Hematopoietic multipotent progenitor cell treated with erythropoietin and hydrocortisone succinate and interleukin-3 and kit ligand, for 6 days (in vitro differentiated cells): ENCODE measurements at places on chromosomes 6 and 20.
A peak's percentile ranks its signal among the peaks of the same experiment; 100 is the strongest.

- no peak for DNase-seq
These were observed 251.6 kb downstream of the PHF3 start for GRCh38 chr6:63887002-63887751.

GRCh38 chr6:3136292-3137011, 17.9 kb downstream of the BPHL start:
- no peak for DNase-seq

GRCh38 chr6:106966229-106966628, 8.3 kb downstream of the CD24 start:
- DNase-seq = peak; percentile 12

DNA sequence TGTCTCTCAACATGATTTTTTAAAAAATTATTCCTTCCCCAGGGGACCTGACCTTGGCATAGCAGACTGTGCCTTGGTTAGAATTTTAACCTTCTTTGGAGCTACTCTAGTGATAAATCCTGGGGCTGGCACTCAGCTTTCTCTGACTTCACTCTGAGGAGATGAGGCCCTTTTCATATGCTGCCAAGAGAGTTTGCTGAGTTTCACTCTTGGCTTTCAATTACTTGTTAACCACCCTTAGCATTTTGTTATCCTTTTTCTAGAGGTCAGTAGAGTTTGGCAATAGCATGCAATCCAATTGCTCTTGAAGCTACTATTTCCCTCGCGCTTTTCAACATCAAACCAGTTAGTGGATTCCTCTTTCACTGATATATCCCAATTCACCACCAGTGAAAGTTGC, 920.3 kb downstream of the EYS start:
- DNase-seq = no peak

GRCh38 chr6:36928547-36928918, 26.0 kb upstream of the PI16 start:
- no peak for DNase-seq

- no peak for DNase-seq
These were observed 210.5 kb upstream of the RSPO3 start for GRCh38 chr6:126907996-126908395.

GRCh38 chr6:56143796-56144195, 103.6 kb downstream of the COL21A1 start:
- no peak for DNase-seq

GRCh38 chr20:62780696-62781095, 15.6 kb upstream of the MRGBP start:
- no peak for DNase-seq

GRCh38 chr6:157322792-157323254, 496 bp downstream of the TMEM242 start:
- DNase-seq = peak; percentile 92

DNA sequence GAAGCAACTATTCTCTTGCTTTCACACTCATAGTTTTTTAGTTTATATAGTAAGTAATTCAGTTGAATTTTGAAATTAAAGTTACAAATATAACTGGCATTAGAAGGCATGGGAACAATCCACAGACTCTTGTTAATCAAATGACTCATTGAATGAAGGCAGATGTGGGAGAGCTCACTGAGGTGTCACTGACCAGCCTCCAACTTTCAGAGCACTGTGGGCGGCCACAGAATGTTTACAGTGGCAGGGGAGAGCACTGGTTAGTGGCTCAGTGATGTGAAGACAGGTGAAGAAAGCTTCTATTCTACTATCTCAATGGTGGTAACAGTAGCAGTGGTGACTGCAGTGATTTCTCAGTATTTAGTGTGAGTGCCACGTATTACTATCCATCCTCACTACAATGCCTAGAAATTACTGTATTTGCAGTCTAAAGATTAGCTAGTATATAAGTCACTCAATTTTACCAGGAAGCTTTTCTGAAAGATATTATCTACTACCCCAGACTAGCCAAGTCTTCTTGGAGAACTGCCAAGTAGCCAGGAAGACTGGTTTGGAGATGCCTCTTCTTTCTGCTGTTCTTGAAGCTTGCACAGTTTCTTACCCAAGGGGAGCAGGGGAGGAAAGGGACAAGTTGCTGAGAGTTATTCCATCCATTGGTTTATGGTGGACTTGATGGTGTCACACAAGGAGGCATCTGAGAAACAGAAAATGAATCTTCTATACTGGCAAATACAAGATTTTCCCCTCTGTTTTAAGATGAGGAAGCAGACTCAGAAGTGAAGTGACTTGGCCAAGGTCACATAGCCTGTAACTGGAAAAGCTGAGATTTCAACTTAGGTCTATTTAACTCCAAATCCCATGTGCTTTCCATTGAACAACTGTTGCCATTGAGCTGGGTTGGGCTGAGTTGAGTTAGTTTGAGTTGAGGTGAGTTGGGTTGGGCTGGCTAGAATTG, 231.2 kb downstream of the ANKRD60 start:
- peak; percentile 33 for DNase-seq

DNA sequence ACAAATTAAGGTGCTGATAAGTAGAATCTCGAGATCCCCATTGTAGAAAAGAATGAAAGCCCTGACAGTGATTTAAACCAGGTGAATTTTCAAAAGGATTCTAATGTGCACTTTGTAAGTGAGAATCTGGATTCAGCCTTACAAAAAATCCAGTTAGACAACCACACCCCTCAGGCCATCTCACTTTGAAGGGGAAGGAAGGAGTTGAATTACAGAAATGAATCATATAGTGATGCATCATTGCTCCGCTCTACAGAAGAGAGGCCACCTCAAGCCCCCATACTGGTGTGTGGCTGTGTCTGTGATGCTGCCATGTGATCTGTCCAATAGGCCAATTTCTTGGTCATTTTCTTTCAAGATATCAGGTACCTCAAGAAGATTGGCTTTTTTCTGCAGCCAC, 85.5 kb upstream of the NT5E start:
- DNase-seq = no peak

GRCh38 chr6:101398716-101399615, 5.5 kb downstream of the GRIK2 start:
- DNase-seq = no peak

DNA sequence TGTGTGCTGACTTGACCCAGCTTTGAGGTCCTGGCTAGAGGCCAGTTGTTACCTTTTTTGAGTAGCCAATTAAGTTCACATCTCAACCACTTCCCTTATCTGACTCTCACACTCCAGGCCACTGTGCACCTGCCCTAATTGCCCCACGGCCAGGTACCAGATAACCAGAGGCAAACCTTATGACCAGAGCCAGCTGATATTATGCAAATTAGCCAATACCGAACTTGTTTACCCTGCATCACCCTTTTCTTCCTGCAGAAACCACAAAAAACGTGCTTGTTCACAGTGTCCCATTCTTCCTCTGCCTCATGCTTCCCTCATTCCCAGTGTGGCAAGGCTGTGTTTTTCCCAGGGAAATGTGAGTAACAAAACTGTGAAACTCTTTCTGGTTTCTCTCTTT, 89.3 kb downstream of the HTR1B start:
- peak; percentile 19 for DNase-seq

DNA sequence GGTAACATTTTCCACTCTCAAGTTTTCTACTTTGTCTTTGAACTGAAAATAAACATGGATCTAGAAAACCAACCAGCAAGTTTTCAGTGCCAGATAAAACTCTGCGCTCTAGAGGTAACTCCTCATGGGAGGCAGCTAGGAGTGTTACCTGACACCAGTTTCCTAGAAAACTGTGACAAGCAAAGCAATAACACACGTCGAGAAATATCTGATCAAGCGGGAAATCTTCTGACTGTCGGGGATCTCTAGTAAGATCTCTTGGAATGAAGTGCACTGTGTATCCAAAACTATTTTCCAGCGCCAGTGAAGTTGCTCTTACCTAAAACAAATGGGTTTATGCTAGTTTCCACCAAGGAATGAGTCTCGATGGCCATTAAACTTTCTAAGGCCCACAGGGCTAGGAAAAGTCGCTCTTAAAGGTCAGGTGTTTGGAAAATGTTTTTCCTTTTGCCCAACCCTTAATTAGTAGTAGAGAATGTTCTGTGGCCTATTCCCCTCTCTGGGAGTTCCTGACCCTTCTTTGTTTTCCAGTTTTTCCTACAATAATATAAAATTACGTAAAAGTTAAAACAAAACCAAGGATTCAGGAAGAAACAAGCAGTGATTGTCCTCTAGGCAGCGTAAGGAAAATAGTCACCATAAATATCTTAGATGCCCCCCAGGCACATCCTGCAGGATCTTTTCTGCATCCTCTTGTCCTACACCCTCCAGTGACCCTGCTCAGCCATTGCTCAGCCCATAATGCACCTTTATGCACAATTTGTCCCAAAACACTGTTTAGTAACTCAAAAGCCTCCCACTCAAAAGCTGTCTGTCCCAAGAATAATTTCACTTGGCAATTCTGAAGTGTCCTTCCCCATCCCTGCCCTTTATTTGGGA, 137.7 kb upstream of the AKAP12 start:
- no peak for DNase-seq
